Stimulated activated CD4-positive, alpha-beta T cell treated with anti-CD3 and anti-CD28 coated beads, Interleukin-4, amount 100 ng/mL, for 4 hours (primary cell): ENCODE measurements at places on chromosomes 3 and 15.

DNA sequence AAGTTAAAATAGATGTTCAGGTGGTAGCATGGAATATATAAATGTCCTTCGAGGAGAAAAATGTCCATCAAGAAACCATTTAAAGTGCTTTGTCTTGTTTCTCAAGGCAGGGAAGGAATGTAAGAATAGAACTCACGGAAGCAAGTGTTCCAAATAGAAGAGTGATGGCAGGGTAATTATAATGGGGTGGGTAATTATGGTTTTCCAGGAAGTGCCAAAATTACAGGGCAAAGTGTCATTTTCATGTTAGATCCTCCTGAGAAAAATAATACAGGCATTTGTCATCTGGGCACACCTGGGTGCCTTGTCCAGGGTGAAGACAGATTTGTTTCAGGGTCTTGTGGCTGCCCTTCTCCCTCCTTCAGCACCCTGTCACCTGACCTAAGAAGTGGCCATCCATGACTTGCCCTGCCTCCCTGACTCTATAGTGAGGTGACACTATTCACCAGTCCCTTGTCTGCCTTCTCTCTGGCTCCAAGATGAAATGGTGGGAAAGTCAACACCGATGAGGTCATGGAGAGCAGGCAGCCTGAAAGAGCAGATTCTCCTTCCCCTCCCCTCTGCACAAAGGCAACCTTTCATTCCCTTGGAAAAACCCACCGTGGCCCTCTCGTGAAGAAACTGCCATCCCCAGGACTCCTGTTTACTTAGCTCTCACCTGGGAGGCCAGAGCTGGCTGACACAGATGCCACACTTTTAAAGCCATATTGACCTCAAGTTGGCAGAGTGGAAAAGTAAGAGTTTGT lies 45.1 kb upstream of the AMOTL2 start:
- no peak for DNase-seq

DNA sequence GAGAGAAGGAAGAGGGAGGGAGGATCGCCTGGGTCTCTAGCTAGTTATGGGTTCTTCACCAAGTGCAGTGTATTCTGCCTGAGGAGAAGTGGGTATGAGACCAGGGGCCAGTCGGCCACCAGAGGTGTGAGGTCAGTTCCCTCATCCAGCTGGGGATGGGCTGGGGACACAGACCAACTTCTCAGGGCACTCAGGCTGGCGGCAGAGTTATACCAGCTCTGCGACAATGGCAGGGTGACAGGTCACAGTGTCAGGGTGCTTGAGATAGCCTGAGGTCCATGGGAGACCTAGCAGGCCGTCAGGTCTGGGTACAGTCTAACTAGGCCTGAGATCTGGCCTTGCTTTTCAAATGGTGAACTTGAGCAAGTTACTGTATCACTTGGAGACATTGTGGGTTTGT lies 31.4 kb upstream of the PLXNA1 start:
- DNase-seq, result no peak

DNA sequence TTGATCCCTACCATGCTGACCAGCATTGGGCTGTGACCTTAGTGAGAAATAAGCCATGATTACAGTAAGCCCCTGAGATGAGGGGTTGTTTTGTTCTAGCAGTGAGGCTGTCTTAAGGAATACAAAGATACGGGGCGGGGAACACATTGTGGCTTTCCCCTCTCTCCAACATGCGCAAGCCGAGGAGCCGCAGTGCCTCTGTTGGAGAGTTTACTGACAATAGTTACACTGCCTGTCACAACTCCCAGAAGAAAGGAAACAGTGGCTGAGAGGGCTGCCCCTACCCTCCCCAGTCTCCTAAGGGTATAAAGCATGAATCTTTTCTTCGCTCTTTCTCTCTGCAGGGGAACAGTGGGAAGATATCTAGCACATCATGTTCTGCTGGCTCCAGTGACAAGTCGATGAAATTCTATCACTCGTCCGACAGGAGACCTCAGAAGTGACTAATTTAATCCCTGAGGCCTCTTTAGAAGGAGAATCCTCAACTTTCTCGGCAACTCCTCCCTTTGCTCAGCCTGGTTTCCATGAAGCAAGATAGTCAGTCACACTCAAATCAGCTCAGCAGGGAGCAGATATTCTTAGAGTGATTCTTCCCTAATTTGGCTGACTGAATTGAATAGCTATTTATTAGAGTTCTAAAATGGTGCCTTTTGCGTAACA lies 409.0 kb upstream of the PROK2 start:
- no peak for DNase-seq

DNA sequence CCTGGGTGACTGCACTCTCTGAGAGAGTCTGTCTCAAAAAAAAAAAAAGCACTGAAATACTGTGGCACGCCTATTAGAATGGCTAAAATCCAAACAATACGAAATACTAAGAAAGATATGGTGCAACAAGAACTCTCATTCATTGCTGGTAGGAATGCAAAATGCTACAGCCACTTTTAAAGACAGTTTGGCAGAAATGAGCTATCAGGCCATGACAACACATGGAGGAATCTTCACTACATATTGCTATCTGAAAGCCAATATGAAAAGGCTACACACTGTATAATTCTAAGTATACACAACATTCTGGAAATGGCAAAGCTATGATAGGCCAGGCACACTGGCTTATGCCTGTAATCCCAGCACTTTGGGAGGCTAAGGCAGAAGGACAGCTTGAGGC lies 18.8 kb downstream of the DPPA2 start:
- no peak for DNase-seq

DNA sequence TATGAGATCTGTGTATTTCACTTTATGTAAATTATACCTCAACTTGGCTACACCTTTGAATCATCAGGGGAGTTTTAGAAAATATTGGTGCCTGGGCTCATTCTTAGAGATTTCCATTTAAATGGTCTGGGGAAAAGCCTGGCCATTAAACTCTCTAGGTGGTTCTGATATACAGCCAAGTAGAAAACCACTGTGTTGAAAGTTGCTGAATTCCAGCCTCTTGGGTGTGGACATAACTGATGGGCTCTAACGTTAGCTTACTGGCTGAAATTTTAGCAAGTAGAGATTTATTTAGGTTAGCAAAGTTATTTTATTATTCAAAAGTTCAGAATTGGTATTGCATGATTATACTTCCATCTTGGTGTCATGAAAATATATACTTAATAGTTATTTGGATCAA lies 84.1 kb downstream of the ATG7 start:
- no peak for DNase-seq

GRCh38 chr3:147651107-147651778 lies 242.1 kb downstream of the ZIC1 start:
- DNase-seq, result no peak

- no peak for DNase-seq
Observed at GRCh38 chr15:83092309-83092976, 15.0 kb upstream of the TM6SF1 start.

- no peak for DNase-seq
Observed at GRCh38 chr3:100330651-100331050, 3.9 kb upstream of the NIT2 start.

DNA sequence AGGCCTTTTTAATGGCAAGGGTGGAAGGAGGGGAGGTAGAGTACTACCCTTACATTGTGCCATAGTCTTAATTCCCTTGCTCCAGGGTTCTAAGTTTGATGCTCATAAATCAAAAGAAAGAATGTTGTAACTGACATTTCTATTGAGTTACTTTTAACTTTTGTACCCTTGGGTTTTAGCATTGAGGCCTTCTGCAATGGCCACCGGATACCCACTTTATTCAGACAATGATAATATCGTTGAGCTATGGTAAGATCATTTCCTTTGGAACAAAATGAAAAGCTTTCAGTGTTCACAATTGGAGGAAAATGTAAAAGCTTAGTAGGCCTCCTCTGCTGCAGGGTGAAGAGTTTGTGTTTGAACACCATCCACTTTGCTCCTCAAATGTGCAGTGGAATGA lies 16.8 kb downstream of the CGNL1 start:
- DNase-seq, result no peak

- DNase-seq, result no peak
Observed at GRCh38 chr3:64888165-64888564, 200.4 kb upstream of the ADAMTS9 start.

DNA sequence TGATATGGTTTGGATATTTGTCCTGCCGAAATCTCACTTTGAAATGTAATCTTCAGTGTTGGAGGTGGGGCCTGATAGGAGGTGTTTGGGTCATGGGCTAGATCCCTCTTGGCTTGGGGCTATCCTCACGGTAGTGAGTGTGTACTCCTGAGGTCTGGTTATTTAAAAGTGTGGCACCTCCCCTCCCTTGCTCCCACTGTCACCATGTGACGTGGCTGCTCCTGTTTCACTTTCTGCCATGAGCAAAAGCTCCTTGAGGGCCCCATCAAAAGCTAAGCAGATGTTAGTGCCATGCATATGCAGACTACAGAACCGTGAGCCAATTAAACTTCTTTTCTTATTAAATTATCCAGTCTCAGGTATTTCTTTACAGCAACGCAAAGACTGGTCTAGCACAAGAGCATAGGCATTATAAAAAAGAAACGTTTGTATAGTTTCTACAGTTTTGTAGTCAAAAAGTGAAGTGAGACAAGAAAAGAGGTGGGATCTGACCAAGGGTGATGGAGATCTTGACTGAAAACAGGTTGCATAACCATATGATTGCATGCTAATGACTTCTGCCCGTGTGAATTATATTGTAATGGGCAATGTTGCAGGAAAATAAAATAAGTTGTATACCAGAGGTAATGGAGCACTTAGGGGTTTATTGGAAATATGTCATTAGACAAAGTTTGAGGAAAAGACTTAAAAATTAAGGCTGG lies 28.5 kb upstream of the CLASP2 start:
- DNase-seq, result no peak

DNA sequence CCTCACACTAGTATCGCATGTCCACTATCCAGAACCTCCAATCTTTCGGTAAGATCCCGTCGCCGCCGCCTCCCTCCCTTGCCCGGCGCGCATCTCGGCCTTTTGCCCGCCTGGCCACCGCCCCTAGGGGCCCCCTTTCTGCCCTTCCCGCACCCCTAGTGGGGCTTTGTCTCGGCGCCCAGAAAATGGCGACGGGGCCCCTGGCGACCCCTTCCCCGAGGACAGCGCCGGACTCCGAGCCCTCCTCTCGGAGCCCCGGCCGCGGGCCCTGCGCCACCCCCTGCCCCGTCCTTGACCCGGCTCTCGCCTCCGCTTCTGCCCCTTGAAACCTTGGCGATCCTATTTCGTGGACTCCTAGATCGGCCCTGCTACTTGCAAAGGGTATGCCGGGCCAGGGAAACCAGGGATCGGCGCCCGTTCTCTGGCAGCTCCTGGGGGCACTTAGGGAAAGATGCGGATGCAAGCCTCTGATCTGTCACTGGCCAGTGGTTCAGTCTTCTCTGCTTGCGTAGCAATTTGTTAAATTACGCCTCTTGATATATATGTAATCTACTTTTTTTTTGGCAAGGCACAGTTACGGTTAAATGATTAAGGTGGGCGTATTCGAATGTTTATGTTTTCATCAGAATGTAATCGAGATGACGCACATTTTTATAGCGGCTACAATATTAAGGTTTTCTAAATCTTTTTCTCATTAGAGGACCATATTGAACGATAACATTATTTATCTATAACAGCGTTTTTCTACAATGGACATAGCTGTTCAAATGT lies 603 bp downstream of the EIF1B start:
- no peak for DNase-seq

DNA sequence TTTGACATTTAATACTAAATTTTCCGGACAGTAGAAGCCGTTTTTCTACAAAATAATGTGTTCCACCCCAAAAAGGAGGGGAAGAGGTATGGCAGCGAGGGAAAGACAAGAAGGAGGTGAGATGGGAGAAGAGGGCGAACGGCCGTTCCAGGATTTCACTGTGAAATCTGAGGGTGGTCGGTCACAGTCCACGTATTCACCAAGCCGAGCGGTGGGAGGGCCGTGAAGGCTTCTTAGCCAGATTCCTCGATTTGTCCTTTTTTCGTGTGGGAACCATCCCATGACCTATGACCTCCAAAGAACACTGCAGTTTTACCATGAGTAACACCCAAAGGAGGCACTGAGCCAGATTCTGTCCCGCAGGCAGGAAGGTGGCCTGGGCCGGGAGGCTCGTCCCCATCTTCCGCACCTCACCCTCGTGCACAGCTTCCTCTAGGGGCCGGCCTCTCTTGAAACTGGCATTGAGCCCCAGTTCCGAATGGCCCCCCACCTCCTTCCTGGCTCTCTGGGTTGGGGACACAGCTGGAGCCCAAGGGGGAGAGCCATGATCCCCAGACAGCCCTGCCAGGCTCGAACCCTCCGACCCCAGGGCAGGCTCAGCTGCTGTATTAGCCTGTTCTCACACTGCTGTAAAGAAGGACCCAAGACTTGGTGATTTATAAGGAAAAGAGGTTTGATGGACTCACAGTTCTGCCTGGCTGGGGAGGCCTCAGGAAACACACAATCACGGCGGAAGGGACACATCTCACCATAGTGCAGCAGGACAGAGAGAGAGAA lies 23.7 kb downstream of the XXYLT1 start:
- no peak for DNase-seq

GRCh38 chr3:118805007-118805406 lies 229.6 kb downstream of the IGSF11 start:
- no peak for DNase-seq

DNA sequence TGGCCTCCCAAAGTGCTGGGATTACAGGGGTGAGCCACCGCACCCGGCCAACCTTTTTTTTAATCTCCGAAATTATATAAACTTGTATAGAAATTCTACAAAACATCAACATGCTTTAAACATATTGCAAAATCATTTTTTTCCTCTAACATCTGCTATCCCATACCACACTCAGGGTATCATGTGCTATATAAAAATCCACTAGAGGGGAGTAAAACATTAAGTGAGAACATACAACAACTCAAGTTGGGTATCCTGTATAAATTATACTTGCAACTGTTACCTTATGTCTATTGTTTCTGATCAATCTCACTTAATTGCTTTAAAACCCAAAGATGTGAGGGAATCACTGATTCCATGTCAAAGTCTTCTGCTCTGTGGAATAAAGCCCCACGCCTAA lies 71.9 kb upstream of the FBN1 start:
- no peak for DNase-seq

DNA sequence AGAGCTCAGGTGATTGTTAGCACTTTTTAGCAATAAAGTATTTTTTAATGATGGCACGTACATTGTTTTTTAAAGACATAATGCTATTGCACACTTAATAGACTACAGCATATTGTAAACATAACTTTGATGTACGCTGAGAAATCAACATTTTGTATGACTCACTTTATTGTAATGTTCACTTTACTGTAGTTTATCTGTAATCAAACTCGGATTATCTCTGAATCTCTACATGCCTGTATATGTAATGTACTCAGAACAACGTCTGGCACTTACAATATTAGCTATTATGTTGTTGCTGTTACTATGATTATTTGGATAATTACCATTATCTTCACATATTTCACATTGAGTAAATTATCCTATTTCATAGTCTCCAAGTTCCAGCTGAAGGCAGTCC lies 137.9 kb upstream of the CHRM5 start:
- DNase-seq, result no peak

- no peak for DNase-seq
Observed at GRCh38 chr15:41961595-41962202, 10.7 kb downstream of the EHD4 start.

DNA sequence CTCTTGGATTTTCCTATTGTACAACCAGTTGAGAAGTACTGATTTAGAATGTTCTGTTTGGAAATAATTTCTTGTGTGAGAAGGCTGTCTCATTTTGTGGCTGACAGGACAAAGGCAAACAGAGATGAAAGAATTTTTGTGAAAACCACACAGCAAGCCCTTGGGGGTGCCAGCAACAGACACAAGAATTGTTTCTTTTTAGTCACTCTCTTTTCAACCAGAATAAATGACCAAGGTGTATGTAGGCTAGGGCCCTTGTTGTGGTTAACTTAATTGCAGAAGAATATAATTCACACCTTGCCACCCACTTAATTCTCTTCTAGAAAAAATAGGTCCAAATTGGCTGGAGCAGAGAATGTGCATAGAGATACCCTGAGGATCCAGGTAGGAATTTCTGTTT lies 329.4 kb upstream of the TBC1D5 start:
- DNase-seq, result no peak
